ENCODE measurements at places on chromosomes 13 and 19.

- no peak for DNase-seq
These were observed 214.0 kb upstream of the HTR2A start for GRCh38 chr13:47110833-47111240.

DNA sequence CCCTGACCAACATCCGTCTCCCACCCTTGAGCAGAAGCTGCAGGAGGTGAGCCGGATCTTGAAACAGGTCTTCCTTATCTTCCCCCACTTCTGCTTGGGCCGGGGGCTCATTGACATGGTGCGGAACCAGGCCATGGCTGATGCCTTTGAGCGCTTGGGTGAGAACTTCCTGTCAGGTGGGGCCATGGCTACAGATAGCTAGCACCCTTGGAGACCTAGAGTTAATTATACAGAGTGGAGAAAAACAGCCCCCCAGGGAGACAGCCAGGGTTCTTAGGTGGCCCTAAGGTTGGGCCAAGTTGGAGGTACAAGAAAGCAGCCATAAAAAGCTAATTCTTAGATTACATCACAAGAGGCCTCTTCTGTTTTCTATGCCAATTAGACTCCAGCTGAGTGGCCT lies 8.9 kb upstream of the ARHGAP45 start:
- DNase-seq, result no peak

- DNase-seq, result peak; percentile 52
These were observed 9.0 kb upstream of the MYDGF start for GRCh38 chr19:4678881-4679790.

DNA sequence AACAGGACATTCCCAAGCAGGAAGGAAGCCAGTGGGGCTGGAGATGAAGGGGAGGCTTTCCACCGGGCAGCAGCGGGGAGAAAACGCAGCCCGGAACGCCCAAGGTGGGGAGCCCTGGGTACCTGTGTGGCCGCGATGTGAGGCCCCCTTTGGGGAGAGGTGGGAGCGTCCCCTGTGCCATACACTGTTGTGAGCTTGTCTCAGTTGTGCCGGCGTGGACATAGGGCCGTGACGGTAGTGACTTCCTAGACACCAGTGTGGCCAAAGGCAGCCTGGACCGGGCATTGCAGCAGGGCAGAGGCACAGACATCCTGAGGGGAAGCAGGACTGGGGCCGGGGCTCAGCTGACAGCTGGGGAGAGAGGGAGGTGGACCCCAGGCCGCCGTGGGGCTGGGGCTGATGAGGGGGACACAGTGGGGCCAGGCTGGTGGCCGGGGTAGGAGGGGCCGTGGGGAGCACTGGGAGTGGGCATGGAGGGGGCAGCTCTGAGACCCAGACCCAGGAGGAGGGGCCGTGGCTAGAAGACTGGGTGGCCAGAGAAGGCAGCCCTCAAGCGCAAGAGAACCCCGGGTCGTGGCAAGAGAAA lies 38.5 kb upstream of the TFDP1 start:
- peak; percentile 6 for DNase-seq

- DNase-seq, result no peak
These were observed 2.1 kb downstream of the MPND start for GRCh38 chr19:4345342-4346019.

DNA sequence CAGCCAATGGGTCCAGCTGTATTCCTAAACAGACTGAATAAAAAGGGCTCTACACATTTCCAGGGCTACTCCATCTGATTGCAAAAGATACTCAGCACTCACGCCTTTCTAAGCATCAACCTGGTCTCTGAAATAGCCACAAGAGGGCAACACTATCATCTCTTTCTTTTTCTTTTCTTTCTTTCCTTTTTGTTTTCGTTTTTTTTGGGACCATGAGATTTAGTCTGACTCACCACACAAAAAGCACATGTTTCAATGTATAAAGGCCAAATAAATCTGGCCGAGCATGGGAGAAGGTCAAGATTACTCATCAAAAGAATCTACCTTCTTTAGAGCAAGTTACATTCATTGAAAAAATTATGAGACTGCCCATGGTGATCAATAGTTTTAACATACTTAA lies 805.6 kb upstream of the ARGLU1 start:
- DNase-seq, result no peak

GRCh38 chr19:8269724-8270123 lies 38.4 kb downstream of the CD320 start:
- DNase-seq, result no peak

GRCh38 chr13:33285420-33286124 lies at the start of gene STARD13:
Gene STARD13, minus strand, starts transcription at chr13:33285755. Its CDS starts 117 bp downstream, at chr13:33285638.
- peak; percentile 97 for DNase-seq

DNA sequence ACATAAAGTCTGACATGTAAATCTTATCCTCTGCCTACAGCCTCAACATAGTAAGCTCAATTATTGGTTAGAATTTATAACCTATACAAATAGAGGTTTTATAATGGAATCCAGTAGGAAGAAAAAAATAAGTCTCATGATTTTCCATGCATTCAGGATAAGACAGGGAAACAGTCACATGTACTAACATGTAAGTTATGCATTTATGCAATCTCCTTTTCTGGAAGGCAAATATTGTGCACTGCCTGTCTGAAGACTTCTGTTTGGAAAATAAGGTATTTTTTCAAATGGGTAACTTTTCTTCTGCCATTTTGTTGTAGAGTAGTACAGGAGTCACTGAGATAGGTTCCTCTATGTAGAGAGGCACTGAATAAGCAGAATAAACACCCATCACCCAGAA lies 92.7 kb downstream of the NALCN start:
- DNase-seq, result no peak

DNA sequence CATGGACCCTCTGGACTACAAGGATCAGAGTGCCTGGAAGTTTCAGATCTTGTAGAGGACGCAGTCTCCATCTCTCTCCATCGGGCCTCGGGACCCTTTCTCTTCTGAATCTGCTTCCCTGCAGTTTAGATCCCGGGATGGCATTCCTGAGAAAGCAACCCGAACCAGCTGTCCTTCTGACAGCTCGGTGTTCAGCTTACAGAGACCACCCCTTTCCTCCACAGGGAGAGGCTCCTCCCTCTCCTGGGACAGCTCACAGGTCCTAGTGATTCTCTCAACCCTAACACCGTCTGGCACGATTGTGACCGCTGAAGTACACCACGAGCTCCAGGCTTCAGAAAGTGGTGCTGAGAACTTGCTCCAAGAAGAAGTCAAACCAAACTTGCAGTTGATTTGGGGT lies 18.2 kb downstream of the CRX start:
- DNase-seq, result no peak

DNA sequence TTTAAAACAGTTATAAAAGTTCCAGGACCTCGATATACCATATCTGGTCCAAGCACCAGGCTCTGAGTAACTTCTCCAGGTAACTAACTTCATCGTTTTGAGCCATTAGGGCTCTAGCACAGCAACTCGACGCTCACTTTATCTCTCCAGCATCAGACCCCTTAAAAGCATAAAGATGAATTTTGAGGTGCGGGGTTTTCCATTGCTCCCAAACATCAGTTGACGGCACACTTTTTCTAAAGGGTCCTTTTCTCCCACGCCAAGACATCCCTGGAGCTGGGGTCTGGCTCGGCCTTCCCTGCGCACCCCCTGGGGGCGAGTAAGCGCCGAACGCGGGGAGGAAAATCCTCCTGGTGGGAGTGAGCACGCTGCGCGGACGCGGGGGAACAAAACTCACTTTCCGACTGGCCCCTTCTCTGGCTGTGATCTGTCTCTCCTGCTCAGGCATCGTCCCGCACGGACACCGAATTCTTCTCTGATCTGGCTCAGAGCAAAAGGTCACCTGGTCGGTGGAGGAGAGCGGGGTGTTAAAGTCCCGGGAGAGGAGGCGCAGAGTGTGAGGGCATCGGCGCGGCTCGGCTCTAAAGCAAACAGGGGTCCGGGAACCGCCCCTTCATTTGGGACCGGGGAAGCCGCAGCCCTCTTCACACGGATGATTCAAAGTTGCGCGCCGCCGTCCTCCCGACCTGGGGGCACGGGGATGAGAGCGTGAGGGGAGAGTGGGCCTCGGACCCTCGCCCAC lies at the start of gene ATP7B:
Gene ATP7B, minus strand, starts transcription at position 561 of the 742 bp plus-strand sequence. Its CDS starts 113 bp downstream, at position 448.
- peak; percentile 39 for DNase-seq

- no peak for DNase-seq
These were observed 20.3 kb upstream of the KPNA3 start for GRCh38 chr13:49812812-49813211.

- no peak for DNase-seq
These were observed 1317.1 kb downstream of the SLITRK1 start for GRCh38 chr13:82565201-82565600.

- no peak for DNase-seq
These were observed 39.3 kb downstream of the TM9SF2 start for GRCh38 chr13:99540530-99540929.

DNA sequence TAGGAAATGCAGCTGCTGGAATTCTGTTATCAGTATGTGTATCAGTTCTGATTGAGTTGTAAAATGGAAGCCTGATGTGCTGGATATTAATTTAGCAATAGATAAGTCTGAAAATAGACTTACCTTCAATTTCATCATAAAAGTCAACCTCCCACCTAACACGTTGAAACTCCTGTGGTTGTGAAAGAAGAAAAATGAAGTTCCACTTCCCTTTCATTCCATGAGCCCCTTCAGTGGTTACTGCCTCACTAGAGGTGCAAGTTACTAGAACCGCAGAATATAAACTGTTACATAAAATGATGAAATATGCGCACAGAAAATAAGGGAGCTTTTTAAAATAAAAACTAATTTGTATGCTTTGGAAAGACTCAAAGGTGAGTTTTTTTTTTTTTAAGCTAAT lies 249.2 kb downstream of the SHISA2 start:
- no peak for DNase-seq

- DNase-seq, result no peak
These were observed 20.2 kb upstream of the CEACAM21 start for GRCh38 chr19:41555748-41556147.
